ENCODE measurements at places on chromosomes 1 and 21.

- DNase-seq, result no peak
These were observed 28.1 kb downstream of the KCTD3 start for GRCh38 chr1:215595231-215595630.

DNA sequence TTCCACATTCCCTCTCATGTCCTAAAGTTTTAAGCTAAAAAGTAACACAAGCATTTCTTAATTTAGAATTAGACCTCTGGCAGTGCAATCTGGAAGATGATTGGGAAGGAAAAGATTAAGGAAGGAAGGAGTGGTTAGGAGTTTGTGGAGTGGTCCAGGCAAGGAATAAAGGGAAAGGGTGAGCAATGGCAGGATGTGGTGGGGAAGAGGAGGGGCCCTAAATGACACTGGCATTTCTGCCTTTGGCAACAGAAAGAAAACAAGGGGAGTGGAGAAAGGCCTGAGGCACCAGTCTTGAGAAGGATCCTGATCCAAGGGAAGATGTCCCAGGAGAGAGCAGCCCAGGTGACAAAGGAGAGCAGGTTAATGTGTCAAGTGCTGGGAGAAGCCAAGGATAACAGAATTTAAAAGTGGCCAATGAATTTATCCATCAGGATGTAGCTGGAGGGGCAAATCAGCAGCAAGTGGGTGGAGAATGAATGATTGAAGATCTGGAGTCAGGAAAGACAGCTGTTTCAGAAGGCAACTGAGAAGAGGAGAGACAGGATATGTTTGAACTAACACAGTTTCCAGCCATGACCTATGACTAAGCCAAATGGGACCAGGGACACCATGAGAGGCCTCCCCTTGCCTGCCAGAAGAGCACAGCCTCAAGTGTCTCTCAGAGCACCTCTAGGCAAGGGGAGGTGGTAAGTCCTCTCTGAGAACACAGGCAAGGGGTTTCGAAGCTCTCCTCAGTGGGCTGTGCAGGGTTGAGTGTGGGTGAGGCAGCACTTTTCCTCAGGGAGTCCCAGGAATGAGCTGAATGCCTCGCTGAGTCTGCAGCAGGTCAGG lies 20.9 kb upstream of the LY9 start:
- no peak for DNase-seq

DNA sequence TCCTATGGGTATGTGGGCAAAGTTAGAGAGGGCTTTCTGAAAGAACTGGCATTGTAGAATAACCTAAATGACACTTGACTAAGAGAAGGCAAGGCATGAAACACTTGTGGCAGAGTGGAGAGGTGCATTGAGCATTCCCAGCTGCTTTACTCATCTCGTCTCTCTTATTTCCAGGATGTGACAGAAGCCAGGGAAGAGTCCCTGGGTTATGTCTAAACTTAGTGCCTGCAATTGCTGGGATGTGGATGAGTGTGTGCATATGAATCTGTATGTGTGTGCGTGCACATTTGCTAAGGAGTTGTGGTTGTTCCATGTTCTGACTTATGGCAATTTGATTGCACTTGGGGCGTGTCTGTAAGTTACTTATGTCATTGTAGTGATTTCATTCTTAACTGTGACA lies 1326.5 kb upstream of the B3GALT2 start:
- DNase-seq, result no peak

- no peak for DNase-seq
These were observed 1.1 kb upstream of the LMO4 start for GRCh38 chr1:87327376-87328271.

DNA sequence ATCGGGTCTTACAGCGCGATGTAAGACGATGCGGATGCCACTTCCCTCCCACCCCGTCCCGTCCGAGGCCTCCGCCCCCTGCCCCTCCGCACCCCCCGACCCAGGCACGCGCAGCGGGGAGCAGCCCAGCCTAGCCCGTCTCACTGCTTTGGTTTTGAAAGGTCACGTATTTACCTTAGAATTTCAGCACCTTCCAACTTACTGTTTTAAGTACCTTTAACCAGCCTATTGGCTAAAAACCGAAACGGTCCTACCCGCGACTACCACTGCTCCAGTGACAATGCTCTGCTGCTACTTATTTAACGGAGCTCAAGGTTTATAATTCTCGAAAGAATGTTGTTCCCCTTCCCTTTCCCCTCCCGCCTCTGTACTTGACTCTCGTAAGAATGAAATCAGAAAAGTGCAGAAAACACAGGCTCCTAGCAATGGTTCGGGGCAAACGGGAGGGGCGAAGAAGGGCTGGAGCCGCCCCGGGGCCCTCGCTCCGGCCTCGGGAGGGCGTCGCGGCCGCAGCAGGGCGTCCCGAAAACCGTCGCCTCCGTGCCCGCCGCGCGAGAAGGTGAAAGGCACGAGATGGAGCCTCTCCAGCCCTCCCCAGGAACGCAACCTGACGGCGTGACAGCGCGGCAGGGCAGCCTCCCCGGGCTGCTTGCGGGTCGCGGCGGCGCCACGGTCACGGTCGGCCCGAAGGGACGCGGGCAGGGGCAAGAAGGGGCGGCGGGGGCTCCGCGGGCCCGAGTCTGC lies 667 bp downstream of the TMEM50B start:
- no peak for DNase-seq

DNA sequence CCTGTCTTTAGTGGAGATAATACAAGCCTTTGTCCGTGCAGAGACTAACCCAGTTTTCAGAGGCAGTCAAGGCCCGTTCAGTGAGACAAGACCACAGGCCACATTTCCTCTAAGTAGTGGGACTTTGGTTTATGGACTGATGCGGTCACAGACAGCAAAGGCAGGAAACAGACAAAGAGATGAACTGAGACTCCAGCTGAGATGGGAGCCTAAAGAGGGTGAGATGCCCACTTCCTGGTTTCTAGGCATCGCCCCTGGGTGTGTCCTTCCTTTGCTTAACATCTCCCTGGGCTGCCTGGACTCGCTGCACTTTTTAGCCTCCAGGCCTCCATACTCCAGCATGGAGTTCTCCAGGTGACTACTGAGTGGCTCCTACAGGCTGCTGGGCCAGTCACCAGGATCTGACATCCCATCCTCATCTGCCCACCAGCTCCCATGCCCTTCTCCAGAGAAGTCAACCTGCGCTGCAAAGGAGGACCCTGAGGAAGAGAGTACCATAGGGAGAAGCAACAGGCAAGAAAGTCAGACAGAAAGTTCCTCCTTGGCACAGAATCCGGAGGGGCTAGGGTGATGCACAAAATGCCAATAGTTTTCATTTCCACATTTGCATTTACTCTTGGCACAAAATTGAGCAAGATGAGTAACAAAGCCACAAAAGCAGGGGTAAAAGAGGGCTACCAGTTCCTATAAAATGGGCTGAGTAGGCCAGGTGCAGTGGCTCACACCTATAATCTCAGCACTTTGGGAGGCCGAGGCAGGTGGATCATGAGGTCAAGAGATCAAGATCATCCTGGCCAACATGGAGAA lies 15.1 kb downstream of the THEMIS2 start:
- DNase-seq, result no peak

DNA sequence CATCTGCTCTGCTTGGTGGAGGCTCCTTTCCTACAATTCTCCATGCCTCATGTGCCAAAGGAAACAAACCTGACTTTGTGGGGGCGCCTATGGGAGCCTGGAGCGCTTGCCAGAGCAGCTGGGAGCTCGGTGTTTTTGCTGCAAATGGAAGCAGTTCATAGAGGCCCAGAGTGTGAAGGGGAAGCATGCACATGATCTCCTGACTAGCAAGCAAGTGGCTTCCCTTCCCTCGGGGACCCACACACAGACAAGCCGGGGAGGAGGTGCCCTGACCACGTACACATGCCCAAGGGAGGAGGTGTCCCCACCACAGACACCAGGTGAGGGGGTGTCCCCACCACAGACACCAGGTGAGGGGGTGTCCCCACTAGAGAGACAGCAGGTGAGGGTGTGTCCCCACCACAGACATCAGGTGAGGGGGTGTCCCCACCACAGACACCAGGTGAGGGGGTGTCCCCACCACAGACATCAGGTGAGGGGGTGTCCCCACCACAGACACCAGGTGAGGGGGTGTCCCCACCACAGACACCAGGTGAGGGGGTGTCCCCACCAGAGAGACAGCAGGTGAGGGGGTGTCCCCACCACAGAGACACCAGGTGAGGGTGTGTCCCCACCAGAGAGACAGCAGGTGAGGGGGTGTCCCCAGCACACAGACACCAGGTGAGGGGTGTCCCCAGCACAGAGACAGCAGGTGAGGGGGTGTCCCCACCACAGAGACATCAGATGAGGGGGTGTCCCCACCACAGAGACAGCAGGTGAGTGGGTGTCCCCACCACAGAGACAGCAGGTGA lies 106.8 kb downstream of the CRYAA start:
- DNase-seq, result no peak

DNA sequence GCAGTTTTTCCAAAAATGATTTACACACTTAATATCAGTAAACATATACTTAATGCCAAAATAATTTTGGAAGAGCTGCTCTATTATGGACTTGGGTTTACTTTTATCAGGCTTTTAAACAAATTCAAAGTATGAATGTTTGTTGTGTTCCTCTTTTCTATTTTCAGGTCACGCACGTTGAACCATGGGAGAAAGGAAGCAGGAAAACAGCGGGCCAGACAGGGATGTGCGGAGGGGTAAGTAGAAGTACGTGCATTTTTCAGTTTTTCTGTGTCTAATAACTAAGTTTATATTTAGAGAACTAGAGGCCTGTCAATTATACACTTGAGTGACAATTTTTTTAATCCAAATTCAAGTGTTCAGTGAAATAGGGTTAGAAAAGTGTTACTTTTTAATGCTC lies 3.4 kb downstream of the PRPF38B start:
- DNase-seq, result no peak

DNA sequence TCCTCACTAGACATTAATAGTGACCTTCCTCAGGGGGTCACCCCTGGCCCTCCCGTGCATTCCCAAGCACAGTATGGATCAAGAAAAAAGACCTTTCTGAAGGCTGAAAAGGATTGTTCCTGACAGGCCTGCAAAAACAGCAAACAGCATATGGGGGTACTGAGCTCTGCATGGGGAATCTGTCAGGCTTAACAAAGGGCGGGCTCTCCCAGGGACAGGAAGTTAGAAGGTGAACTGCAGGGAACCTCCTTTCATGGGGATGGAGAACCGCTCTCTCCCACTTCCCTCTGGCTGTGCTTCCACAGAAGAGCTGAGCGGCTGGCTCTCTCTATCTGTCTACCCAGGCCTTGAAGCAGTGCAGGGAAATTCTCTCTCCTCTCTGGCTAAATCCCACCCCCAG lies 91.7 kb downstream of the DTL start:
- no peak for DNase-seq

DNA sequence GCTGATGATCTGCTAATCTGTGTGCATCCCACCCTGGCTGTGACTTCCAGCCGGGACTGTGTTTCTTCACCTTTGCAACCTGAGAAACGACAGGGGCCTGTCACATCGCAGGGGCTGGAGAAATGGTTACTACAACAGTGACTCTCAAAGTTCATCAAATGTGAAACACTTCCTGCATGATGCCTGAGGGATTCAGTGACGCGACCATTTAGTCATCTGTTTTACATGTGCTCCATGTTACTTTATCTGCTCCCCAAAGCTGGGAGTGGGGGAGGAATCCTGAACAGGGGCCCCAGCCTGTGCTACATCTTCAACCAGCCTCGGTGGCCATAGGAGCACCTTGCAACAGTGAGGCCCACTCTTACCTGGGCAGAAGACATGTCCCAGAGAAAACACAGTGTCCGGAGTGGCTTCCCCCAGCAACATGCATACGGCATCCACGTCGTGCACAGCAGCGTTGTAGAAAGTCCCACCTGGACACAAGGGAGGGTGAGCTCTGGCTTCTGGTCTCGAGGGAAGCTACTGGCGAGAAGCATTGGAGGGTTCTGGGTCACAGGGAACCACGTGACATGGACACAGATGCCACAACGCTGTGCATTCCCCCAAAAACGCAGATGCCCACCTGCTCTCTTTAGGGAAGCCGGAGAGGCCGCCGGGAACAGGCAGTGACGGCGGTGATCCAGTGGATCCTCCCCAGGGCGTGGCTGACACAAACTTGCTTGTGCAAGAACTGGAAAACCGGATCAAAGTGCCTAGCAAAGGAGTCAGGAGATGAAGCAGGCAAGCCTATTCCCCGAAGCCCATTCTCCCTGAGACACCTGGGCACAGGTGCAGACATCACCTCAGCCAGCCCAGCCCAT lies 9.6 kb upstream of the CCDC27 start:
- DNase-seq, result no peak
